ENCODE measurements at places on chromosomes 11 and 22. TPM values are rescaled to one million over a fixed set of nuclear protein-coding genes. Genes with fewer than 3 reads are reported as not detected.

DNA sequence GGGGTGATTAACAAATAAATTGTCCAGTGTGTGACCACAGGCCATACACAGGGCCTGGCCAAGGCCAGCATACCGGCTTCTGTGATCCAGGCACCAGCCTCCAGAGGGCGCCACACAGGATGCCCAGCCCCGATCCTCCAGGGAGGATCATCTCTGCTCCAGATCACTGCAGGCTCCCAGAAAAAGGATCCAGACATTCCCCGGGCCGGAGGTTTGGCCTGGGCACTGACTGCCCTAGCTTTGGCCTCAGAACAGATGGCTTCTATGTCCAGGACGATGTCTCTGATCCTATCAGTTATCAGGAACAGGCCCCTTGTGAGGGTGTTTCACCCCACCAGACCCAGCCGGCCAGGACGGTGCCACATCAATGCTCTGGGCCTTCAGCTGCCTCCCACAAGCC, 74.5 kb upstream of the LMO1 start:
- DNase-seq, result no peak

- no peak for DNase-seq
Observed at GRCh38 chr11:90234977-90235376, 12.1 kb upstream of the CHORDC1 start.

RTN4R gene
- 0.43 TPM for total RNA-seq

NNMT gene
- 1,040 TPM for total RNA-seq

C11orf86 gene
- not detected for total RNA-seq

All from ascending aorta (tissue), 2 donors.